SHP77 treated with DMSO at 0.1 percent for 48 hours (cell line): ENCODE measurements at places on chromosomes 16 and 17.

DNA sequence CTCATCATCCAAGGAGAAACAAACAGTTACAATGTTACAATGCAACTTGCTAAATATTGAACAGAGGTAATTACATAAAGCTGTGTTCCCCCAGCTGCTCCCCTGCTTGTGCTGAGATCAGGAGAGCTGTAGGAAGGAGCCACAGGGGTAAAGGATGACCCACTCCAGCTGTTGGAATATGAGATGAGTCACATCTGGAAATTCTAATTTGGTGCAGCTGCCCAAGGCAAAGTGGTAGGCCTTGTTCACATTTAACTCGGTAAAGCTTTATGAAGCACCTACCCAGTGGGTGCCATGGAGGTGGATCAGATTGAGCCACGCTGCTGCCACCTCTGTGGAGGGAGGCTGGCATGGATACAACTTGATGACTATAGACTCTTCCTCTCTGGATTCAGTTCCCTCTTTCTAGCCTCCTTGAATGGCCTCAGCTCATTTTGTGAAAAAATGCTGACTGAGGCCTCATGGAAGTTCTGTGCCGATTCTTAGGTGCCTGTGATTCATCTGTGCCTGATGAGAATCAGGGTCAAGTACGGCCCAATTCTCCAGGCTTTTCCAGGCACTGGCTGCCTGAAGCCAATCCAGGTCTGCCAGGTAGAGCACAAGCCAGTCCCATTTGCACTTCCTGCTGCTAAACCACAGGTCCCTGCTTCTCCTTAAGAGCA lies 7.4 kb downstream of the ZNF689 start:
- no peak for DNase-seq

GRCh38 chr17:29571883-29572681 lies 3.6 kb downstream of the TP53I13 start:
- DNase-seq = no peak

- no peak for DNase-seq
Measured at GRCh38 chr16:85372627-85373372, 240.3 kb upstream of the GSE1 start.

GRCh38 chr17:7081341-7082062 lies 1.5 kb upstream of the CLEC10A start:
- no peak for DNase-seq

- no peak for DNase-seq
Measured at GRCh38 chr16:68760671-68761275, 23.7 kb downstream of the CDH1 start.

GRCh38 chr17:76912421-76913164 lies 44.4 kb downstream of the MGAT5B start:
- DNase-seq = no peak

GRCh38 chr16:24440306-24440705 lies 99.1 kb upstream of the RBBP6 start:
- DNase-seq = no peak

DNA sequence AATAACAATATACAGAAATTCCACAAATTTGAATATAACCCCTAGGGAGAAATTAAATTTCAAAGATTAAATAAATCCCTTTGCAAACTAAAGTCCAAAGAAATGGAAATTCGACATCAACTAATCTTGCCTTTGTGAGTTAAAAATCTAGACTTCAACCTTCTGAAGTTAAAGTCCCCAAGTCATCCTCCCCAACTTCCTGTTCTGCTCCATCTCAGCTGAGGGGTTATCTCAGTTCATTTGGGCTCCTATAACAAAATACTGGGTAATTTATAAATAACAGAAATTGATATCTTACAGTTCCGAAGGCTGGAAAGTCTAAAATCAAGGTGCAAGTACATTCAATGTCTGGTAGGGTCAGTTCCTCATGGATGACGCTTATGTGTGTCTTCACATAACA lies 22.8 kb upstream of the KDM6B start:
- no peak for DNase-seq

GRCh38 chr16:72932050-72932449 lies 115.9 kb downstream of the ZFHX3 start:
- no peak for DNase-seq

DNA sequence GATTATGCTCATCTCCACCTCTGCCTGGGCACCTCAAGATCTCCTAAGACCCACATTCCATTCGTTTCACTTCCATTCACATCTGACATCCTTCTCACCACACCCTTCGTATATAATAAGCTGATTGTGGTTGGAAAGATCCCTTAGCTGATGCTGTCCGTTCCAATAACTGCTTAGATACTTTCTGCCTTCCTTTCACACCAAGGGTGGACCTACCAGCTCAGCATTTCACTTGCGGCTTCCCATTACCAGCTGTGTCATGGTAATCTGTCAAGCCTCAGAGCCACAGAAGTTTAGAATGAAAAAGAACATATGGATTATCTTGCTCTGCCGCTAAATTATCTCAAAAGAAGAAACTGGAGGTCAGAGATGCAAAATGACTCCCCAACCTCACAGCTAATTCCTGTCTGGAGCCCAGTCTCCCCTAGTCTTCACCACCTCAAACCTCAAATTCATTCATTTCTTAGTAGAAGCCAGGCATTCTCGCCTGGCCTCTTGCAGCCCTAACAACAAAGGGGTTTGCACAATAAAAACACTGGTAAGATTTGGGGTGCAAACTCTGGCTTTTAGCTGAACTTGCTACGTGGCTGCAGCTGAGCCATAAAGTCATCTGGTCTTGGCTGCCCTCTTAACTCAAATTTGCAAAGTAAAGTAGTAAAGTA lies 182.8 kb upstream of the HS3ST3A1 start:
- no peak for DNase-seq

DNA sequence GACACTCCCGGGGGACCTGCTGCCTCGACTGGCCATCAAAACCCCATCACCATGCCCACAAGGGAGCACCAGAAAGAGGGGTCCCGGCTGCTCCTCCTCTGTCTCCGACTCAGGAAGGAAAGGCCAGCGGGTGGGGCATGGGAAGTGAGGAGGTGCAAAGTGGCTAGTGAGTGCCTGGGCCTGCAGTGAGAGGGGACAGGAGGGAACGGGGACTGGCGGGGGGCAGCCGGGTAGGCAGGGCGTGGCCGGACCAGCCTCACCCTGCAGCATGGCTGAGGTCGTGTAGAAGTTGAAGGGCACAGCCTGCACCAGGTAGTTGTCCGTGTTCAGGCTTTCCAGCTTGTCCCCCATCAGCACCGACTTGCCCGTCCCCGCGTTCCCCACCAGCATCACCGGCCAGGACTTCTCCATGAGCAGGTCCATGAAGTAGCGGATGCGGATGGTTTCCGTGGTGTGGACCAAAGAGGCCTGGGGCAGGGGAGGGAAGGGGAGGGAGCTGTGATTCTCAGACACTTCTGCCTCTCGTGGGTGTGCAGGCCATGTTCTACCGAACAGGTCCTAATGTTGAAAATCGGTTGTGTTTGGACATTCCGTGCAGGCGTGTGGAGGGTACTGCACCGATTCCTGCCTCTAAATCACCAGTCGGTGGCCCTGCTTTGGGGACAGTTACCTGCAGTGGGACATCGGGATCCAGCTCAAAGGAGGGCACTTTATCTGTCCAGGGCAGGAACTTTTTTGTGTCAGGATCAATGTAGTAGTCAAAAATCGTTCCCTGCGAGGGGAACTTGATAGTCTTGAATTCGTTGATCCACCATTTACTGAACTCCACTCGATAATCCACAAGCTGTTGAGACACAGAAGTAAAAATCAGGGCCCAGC lies 91.7 kb downstream of the DNAH17 start:
- DNase-seq = no peak

GRCh38 chr17:30361766-30362279 lies 16.9 kb upstream of the CPD start:
- DNase-seq = no peak

GRCh38 chr16:47162670-47163420 lies 19.1 kb upstream of the NETO2 start:
- DNase-seq = no peak

DNA sequence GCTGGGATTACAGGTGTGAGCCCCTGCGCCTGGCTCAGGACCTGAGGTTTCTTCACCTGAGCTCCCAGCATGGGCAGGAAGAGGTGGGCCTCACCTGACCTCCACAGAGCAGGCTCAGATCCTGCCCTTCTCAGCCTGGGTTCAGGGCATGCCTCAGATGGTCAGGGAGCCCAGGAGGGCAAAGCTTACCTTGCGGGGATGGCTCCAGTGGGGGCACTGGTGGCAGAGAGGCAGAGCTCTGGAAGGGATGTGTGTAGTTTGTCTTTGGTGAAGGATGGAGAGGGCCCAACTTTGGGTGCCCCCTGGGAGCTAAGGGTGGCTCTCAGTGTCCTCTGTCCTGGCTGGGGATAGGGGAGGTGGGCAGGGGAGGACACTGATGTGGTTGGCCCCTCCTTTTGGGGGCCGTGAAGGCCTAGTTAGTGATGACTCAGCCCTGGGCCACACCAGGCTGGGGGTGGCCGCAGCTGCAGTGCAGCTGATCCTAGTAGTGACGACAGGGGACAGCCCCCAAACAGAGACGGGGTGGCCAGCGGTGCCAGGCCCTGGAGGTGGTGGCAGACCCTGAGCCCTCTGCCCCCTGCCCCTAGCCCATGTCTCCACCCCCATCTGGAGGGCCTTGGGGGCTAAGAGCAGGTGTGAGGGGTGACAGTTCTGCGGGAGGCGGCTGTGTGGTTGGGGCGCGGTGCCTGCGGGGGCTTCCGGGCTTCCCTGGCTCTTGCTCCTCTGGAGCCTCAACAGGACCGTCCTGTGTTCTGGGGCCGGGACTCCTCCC lies 5.8 kb downstream of the NHERF2 start:
- no peak for DNase-seq

DNA sequence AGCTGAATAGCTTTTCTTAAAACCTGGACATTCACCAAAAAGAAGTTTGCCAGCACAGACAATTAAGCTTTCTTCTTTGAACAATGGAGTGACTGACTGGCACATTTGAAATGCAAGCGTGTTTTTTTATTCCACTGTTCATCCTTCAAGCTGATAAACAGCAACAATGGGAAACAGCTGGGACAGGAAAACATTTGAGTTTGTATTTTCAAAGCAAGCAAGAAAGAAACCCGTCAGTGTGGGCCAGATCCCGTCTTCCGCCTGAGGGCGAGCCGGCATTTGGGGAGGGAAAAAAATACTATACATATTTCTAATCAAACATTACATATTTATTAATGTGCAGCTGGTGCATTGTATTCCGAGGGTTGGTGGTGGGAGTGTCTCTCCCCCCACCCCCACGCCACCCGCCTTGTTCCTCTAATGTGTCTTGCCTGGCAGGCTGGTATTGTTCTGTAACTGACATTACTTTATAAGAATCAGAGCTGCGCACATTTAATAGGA lies 94.3 kb downstream of the CYLD start:
- no peak for DNase-seq

GRCh38 chr16:57474671-57475661 lies 11.3 kb downstream of the DOK4 start:
- DNase-seq = no peak

GRCh38 chr17:27733773-27734172 lies 66.6 kb downstream of the NOS2 start:
- no peak for DNase-seq
